Activated naive CD8-positive, alpha-beta T cell treated with anti-CD3 and anti-CD28 coated beads for 36 hours (primary cell): ENCODE measurements at places on chromosomes 1 and 21. TPM values are rescaled to one million over a fixed set of nuclear protein-coding genes. Genes with fewer than 3 reads are reported as not detected.

The MTARC1 gene
- total RNA-seq = 0.33 TPM

The ALX3 gene
- not detected for total RNA-seq

The C8B gene
- not detected for total RNA-seq

The NEGR1 gene
- not detected for total RNA-seq

GRCh38 chr1:217052196-217052595, 329.0 kb upstream of the ESRRG start:
- H3K27me3 ChIP-seq = no peaks in the 10 kb centered on the region
- no peak for DNase-seq
- H3K4me3 ChIP-seq = no peak overlapping the region
- no peaks in the 10 kb centered on the region for H3K4me1 ChIP-seq
- H3K36me3 ChIP-seq = no peaks in the 10 kb centered on the region

DNA sequence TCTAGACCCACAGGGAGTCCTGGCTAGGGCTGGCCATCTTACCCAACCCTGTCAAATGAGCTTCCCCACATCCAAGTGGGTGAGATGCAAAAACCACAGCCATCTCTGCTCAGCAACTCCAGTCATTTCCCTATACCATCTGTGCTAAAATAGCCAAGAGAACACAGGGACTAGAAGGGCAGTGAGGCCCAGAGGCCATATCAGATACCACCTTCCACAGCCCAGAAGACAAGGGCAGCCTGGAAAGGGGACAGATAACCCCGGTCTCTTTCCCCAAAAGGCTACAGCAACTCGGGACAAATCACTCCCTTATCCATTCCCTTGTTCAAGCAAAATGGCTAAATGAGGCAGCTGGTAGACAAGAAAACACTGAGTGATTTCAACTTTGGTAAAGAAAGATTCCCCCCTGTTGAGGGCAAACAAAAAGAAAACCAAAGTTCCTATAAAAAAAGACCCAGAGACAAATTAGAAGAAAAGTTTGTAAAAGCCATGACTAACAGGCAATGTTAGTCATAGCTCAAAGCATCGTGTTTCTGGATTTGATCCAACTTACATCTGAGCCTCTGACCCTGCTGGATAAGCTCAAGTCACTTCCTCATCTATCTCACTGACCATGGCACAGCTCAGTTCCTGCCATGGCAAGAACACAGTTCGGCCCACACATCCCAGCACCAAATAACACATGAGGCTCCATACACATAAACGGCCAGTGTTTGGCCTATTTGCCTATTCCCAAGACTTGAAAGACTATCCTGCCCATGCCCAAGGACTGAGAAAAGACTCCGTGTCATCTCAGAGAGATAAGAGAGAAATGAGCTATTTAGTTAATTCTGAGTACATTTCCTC, 3.1 kb downstream of the LAMB3 start:
- no peak overlapping the region for H3K4me3 ChIP-seq
- no peak overlapping the region for H3K27ac ChIP-seq

GRCh38 chr1:157682710-157683437, 17.7 kb downstream of the FCRL3 start:
- H3K4me1 ChIP-seq = no peaks in the 10 kb centered on the region
- H3K4me3 ChIP-seq = no peak overlapping the region
- H3K27ac ChIP-seq = no peak overlapping the region
- DNase-seq = no peak

DNA sequence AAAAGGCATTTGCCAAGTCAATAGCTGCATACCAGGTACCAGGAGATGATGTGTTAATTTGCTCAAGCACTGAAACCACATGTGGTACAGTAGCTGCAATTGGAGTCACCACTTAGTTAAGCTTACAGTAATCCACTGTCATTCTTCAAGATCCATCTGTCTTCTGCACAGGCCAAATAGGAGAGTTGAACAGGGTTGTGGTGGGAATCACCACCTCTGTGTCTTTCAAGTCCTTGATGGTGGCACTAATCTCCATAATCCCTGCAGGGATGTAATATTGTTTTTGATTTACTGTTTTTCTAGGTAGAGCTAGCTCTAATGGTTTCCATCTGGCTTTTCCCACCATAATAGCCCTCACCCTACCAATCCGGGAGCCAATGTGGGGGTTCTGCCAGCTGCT, 91.9 kb downstream of the FCRL5 start:
- H3K27me3 ChIP-seq = no peaks in the 10 kb centered on the region
- no peak overlapping the region for H3K4me3 ChIP-seq
- H3K4me1 ChIP-seq = no peaks in the 10 kb centered on the region
- H3K36me3 ChIP-seq = no peaks in the 10 kb centered on the region
- DNase-seq = no peak

DNA sequence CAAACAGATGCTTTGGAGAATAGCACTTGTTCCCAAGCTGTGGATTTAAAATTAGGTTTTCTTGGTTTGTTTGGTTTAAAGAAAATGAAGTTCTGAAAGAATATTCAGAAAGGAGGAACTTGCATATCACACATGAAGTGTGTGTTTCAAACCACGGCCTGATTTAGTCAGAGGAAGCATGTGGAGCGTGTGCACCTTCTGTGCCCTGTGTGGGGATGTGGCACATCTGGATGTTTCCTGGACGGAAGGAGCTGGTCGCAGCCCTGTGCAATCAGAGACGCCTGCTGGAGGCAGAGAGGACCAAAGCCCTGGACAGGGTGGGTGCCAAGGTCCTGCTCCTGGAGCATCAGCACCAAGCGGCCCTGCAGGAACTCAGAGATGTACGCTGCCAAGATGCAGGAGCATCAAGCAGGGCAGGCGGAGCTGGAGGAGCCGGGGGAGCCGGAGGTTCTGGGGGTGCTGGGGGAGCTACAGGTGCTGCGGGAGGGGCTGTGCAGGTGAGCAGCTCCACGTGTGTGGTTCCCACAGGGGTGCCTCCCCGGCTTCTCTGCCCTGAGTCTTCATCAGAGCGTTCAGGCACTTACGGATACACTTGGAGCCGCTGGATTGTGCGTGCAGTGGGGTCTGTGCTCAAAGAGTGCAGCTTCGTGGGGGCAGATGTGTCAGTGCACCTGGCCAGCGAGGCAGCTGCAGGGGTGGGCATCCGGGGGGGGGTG, 45.7 kb downstream of the PCNT start:
- H3K27me3 ChIP-seq = no peaks in the 10 kb centered on the region
- peak overlapping the region; percentile 93 for H3K27ac ChIP-seq
- DNase-seq = no peak
- H3K4me3 ChIP-seq = no peak overlapping the region
- peaks cover 18% of the 10 kb centered on the region for H3K4me1 ChIP-seq

- H3K27me3 ChIP-seq = no peaks in the 10 kb centered on the region
- no peak overlapping the region for H3K4me3 ChIP-seq
- DNase-seq = no peak
- no peaks in the 10 kb centered on the region for H3K36me3 ChIP-seq
- H3K4me1 ChIP-seq = peaks cover 21% of the 10 kb centered on the region
Measured at GRCh38 chr1:154773551-154773950, 96.5 kb downstream of the KCNN3 start.

GRCh38 chr1:183198463-183198862, 12.4 kb downstream of the LAMC2 start:
- no peaks in the 10 kb centered on the region for H3K36me3 ChIP-seq
- no peak overlapping the region for H3K4me3 ChIP-seq
- H3K27me3 ChIP-seq = peaks cover 14% of the 10 kb centered on the region
- H3K4me1 ChIP-seq = peaks cover 15% of the 10 kb centered on the region
- no peak overlapping the region for H3K27ac ChIP-seq

DNA sequence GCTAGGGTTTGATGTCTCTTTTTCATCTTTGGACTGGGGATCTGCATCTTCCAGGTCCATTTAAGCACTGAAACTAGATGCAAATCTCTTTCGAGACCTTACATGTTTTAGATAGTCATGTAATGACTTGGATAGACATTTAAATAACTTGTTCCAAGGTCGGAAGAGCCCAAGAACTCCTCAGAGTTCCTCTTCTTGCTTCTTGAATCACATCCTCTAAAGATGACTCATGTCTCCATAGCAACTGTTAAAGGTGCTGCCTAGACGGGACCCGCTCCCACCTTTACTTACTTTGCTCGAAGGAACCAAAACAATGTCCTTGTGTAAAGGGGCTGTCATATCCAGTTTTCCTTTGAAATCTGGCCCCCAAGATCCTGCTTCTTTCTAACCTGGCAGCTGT, 130.0 kb downstream of the EDEM3 start:
- H3K4me1 ChIP-seq = no peaks in the 10 kb centered on the region
- no peak for DNase-seq
- no peak overlapping the region for H3K27ac ChIP-seq
- H3K4me3 ChIP-seq = no peak overlapping the region
- H3K27me3 ChIP-seq = no peaks in the 10 kb centered on the region

- peaks cover 8% of the 10 kb centered on the region for H3K4me1 ChIP-seq
- H3K36me3 ChIP-seq = peaks cover 5% of the 10 kb centered on the region
- no peak overlapping the region for H3K27ac ChIP-seq
- no peak for DNase-seq
Measured at GRCh38 chr1:211892577-211892976, 62.0 kb upstream of the LPGAT1 start.

DNA sequence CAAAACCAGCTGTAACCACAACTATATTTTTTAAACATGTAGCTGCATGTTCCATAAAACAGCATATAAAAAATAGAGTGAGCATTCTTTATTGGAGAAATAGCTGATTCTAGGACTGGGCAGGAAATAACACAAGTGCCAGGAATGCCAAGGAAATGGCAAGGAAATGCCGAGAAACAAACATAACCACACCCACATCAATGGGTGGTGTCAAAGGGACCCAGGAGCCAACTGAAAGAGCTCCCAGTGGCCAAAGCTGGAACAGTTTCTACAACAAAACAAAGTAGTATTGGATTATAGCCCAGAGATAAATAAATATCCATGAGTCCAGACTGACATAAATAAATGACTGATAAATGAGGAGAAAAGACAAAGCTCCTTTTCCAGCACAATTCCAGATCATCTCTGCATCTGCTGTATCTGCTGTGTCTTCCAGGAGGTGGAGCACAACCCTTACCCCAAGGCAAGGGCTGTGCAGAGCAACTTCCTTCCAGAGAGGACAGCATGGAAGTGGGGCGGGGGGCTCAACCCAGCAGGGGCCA, 28.1 kb downstream of the ADARB1 start:
- no peak overlapping the region for H3K27ac ChIP-seq
- peaks cover 58% of the 10 kb centered on the region for H3K4me1 ChIP-seq
- H3K36me3 ChIP-seq = peaks cover 30% of the 10 kb centered on the region
- no peaks in the 10 kb centered on the region for H3K27me3 ChIP-seq

- H3K36me3 ChIP-seq = peaks cover 14% of the 10 kb centered on the region
- DNase-seq = no peak
- H3K27me3 ChIP-seq = no peaks in the 10 kb centered on the region
- H3K27ac ChIP-seq = no peak overlapping the region
- peaks cover 3% of the 10 kb centered on the region for H3K4me1 ChIP-seq
Measured at GRCh38 chr21:46304955-46305354, 18.7 kb downstream of the C21orf58 start.
